ENCODE measurements at places on chromosomes 11 and 22. TPM values are rescaled to one million over a fixed set of nuclear protein-coding genes. Genes with fewer than 3 reads are reported as not detected.

- DNase-seq: no peak
Measured at GRCh38 chr11:100008417-100008816, 678.7 kb upstream of the ARHGAP42 start.

DNA sequence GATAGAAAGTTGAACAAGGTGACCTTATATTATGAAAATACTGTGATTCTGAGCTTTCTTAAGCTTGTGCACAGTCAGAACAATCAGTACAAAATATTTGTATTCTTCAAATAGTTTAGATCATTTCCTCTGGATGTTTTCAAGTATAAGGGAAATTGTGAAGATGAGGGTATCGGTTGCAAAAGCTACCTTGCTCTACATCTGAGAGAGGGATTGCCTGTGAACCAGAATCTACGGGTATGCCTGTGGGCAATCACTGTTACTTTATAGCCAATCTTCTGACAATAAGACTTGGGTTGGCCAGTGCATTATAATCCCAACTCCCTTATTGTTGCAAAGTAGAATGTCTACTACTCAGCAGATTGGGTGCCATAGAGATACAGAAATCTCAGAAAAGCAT lies 90.5 kb downstream of the NTM start:
- no peak for DNase-seq

- DNase-seq: no peak
Measured at GRCh38 chr11:93655047-93655446, 6.4 kb upstream of the CEP295 start.

GRCh38 chr11:65776196-65776595 lies 4.6 kb downstream of the AP5B1 start:
- DNase-seq: no peak

DNA sequence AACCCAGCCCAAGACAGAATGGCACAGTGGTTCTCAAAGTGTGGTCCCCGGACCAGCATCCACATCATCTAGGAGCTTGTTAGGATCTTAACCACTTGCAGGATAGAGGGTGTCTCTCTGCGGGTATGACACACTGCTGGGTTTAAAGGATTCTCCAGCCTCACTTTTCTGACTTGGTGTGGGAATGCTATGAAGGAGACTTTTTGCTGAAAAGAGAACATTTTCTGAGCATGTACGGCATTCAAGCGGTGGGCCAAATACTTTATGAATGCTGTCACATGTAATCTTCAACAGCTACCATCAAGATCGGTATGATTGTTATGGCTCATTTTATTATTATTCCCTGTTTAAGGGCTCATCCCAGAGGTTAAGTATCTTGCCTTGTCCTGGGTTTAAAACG lies 1.8 kb upstream of the CD82 start:
- DNase-seq: no peak

DNA sequence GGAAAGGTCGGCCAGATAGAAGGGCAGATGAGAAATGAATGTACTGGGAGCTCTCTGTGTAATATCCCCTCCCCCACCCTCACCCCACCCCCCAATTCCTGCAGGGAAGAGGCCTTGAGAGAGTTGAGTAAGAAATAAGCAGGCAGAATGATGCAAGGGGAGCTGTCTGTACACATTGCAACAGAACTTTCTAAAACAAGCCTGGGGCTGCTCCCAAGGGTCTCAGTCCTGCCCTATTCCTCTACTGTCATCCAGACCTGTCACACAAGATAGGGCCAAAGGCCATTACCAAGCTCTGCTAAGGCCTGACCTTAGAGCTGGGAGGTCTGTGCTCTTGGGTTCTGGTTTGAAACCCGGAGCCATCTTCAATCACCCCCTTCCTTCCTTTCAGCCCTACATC lies 5.7 kb upstream of the DGAT2 start:
- no peak for DNase-seq

DNA sequence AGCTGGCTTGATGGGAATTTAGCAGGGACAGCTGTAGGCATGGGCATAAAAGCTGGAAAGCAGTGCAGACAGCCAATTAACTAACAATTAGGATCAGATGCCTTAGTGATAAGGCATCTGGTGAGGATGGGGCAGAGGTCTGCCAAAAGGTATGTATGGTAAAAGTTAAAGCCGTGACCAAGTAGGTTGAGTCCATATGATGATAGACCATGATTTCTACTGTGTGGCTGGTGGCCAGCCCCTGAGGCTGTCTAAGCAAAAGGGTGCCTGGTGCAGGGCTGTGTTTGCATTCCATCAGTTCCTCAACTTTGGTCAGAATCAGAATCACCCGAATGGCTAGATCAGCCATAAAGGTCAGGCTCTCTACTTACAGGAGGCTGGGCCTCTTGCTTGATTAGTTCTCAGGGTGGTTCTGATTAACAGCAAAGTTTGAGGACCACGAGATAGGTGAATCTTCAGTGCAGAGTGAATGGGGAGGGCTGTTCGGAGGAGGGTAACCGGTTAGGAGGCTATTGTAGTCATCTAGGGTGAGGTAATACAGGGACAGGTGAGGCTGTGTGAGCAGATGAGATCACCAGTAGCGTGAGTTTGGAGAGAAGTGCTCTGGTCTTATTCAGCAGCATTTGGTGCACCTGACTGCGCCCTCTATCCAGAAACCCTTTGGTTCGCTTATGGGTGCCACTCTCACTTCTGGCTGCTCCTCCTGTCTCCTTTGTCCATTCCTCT lies 27.2 kb downstream of the PPFIBP2 start:
- no peak for DNase-seq

- no peak for DNase-seq
Measured at GRCh38 chr11:121485216-121485615, 32.4 kb upstream of the SORL1-AS1 start.

DNA sequence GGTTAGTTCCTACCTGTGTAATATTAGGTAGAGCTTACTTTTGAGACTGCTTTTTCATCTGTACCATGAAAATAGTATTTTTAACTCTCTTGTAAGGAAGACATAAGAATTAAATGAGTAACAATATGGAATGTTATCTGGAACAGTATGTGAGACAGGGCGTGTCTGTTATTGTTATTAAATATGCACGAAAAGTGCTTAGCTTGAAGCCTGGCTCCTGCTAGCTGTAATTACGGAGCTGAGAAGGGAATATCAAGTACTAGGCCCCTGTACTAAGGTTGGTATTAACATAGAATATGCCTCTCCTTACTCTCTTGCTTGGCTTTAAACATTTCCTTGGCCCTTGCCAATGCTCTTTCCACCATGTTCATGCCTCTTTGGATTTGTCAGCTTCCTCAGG lies 194.0 kb downstream of the FAM76B start:
- DNase-seq: no peak

DNA sequence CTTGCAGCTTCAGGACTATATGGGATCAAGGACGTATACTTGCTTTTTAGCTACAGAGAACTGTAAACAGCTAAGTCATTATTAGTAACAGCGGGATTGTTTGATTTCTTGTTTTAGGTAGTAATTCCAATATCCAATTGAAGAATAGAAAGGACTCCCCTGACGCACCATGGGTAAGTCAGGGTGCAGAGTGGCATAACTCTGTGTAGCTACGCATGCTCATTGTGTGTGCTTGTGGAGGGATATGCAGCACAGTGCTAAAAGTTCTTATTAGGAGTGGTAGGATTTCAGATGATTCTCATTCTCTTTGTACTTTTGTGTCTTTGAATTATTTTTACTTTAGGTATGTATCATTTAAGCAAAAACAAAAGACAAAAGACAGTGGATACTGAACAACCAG lies 7.7 kb upstream of the PEX26 start:
- DNase-seq: no peak

DNA sequence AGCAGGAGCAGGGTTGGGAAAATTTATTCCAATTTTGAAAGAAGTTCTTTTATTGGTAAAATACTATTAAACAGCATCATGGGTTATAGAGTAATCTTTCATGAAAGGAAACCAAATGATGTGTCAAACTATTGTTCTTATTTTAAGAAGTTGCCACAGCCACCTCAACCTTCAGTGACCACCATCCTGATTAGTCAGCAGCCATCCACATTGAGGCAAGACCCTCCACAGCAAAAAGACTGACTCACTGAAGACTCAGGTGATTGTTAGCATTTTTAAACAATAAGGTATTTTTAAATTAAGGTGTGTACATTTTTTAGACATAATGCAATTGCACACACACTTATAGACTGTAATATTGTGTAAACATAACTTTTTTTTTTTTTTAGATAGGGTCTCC lies 3.7 kb upstream of the HEPHL1 start:
- no peak for DNase-seq

GRCh38 chr22:49183826-49184216 lies 643.9 kb downstream of the BRD1 start:
- DNase-seq: no peak

GRCh38 chr11:1112351-1113191 lies 37.9 kb downstream of the MUC2 start:
- DNase-seq: no peak

GRCh38 chr11:133163463-133164419 lies 368.6 kb downstream of the OPCML start:
- DNase-seq: no peak

DNA sequence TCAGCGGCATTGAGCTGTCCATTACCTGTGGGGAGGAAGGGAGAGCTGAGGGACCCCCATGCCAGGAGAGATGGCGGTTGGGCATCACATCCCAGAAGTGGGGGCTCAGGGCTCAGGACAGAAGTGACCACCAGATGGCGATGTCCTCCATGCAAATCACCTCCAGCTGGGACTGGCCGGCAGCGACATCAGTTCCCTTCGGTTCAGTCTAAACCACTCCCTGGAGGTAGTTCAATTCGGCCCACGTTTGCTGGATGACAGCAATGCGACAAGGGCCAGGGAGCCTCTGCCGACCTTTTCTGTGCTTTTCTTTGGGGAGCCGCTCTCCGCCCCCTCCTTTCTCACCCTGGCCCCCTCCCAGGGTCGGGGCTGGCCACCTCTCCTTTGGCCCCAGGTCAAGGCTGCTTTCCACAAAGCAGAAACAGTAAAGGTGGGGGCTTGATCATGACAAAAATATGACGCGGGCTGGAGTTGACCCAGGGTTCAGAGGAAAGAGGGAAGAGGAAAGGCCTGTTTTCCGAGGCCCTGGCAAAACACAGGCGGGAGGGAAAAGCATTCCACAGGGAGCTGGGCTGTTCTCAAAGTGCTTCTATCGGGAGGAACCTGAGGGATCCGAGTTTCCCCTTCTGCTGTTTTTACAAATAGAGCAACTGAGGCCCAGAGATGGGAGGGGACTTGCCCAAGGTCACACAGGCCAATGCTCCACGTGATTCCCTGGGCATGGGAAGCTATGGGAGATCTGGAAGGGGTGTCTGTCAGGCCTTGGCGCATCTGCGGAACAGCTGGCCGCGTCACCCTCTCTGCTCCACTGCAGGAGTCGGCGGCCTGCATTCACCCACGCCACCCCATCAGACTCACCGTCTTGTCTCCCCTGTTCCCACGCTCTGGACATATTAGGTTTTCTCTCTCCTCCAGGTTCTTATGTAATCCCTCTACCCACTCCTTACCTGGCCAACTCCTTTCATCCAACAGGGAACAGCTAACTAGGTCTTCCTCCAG lies 54.7 kb downstream of the FBXO7 start:
- peak; percentile 93 for DNase-seq

DNA sequence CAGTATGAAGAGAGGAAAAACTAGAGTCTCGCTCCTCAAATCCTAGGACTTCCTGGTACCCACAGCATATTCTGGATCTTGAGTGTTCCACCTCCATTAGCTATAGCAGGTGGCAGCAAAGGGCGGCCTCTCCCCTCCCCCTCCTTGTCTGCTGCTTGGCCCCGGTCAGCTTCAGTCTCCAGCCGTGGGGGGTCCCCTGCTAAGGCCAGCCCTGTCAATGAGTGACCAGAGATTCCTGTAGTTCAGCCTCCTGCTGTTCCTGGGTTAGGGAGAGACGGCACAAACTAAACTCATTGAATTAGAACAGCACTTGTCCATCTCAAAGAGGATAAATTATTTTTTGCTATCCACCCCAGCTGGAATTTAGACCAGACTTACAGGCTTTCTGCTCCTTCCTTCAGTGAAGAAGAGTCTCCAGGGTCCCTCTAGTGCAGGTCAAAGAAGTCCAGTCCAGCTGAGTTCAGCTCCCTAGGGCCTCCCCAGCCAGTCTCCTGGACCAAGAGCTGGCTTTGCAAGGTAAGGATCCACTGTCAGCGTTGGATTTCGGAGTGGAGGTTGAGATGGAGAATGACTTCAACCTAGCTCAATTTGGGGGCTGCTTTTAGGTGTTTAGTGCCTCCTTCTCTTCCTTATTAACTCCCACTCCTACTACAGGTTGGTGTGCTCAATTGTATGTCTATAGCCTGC lies 1.1 kb upstream of the PHLDB1 start:
- no peak for DNase-seq

DNA sequence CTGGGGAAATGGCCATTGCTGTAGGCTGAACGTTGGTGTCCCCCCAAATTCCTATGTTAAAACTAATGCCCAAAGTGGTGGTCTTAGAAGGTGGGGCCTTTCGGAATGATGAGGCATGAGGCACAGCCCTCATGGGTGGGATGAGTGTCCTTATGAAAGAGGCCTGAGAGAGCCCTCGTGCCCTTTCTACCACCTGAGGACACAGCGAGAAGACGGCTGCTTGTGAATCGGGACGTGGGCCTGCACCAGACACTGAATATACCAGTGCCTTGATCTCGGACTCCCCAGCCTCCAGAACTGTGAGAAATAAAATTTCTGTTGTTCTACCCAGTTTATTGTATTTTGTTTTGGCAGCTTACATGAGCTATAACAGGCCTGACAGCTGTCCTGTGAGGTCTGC lies 162.9 kb upstream of the B3GAT1 start:
- DNase-seq: no peak

DNA sequence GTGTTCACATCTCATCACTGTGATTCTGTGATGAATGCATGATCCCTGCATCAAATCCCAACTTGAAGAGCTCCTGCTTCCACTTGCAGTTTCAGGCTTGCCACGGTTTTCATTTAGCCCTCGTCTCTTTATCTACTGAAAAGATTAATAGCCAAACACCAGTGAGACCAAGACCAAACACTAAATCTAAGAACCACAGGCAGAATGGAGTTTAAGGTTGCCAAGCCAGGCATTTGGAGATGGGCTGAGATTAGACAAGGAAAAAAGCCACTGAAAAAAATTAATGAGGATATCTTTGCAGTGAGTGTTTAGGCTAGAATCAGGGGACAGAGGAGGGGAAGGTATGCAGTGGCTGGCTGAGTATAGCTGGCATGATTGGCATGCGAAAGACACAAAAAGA lies 227.2 kb upstream of the BLID start:
- no peak for DNase-seq

- no peak for DNase-seq
Measured at GRCh38 chr11:78261367-78261766, 72.6 kb downstream of the USP35 start.

GRCh38 chr11:43681401-43681942 lies 934 bp downstream of the HSD17B12 start:
- DNase-seq: no peak

- DNase-seq: no peak
Measured at GRCh38 chr11:41334007-41334933, 125.2 kb downstream of the LRRC4C start.

SCO2 gene
- not detected for total RNA-seq

BRSK2 gene
- 0.66 TPM for total RNA-seq

KCNJ5 gene
- total RNA-seq: 30.0 TPM

GRIA4 gene
- 0.17 TPM for total RNA-seq

KRTAP5-8 gene
- not detected for total RNA-seq

NLRP10 gene
- not detected for total RNA-seq

OR4D5 gene
- not detected for total RNA-seq

RAC2 gene
- 4.3 TPM for total RNA-seq

DBX1 gene
- total RNA-seq: not detected

PKP3 gene
- 0.40 TPM for total RNA-seq

ACTN3 gene
- total RNA-seq: 0.09 TPM

Data from right cardiac atrium (tissue), 5 donors.